CD4-positive, alpha-beta T cell treated with Interleukin-4 for 4 hours (primary cell): ENCODE measurements at places on chromosomes 6 and 20.

GRCh38 chr6:1993042-1993441 is 252.4 kb downstream of the GMDS start:
- DNase-seq = no peak

DNA sequence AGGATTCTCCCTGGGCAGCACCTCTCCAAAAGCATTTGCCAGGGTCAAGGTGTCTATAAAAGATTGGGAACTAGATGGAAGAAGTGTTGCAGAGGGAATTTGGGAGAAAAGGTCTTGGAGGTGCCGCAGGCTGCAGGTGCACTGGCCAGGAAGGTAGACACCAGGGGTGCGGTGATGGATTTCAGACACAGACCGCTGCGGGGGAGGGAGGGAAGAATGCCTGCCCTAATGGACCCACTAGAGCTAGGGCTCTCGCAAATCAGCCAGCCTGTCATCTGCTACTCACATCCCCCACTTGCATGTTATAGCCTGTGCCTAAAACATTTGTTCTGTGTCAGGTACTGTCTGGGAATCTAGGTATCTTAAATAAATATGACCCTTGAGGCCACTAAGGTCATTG is 193.6 kb upstream of the SLC24A3 start:
- no peak for DNase-seq

DNA sequence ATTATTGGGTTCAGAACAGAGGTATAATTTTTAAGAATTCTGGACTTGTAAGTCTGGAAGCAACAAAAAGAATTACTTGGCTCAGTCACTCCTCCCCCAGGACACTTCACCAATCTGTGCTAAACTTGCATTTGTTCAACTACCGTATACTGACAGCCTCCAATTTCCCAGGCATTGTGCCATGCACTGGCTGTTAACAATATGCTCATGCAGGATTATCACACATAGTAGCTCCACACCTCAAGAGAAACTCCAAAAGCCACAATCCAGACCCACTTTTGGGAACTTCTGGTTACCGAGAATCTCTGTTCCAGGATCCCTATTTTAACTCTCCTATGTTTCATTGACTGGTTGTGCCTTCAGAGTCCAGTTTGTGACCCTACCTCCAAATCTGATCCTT is 7.7 kb downstream of the ADGRF1 start:
- DNase-seq = no peak

DNA sequence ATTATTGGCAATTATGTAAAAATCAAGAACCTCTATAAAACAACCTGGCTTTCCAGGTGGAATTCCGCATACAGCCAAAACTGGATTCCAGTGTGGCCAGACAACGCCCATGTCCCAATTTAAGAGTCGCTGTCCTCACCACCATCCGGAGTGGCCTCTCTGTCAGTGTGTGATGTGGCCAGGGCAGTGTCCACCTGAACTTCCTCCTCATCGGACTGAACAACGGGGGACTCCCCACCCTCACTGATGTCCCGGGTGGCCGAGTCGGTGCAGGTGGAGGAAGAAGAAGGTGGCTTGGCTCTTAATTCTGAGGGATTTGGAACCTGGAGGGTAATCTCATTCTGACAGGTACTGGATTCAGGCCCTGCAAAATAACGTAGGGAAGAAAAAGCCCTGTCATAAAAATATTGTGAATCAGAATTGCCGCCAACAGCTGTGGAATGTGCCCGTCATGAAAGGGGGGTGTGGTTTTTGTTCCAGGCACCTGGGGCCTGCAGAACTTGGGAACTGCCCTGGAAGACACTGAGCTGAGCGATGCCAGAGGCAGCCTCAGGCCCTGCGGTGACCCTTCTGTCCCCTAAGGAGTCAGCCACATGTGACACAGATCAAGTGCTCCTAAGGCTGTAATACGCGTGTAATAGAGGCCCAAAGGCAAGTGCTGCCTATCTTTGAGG is 139.8 kb downstream of the DTNBP1 start:
- no peak for DNase-seq

DNA sequence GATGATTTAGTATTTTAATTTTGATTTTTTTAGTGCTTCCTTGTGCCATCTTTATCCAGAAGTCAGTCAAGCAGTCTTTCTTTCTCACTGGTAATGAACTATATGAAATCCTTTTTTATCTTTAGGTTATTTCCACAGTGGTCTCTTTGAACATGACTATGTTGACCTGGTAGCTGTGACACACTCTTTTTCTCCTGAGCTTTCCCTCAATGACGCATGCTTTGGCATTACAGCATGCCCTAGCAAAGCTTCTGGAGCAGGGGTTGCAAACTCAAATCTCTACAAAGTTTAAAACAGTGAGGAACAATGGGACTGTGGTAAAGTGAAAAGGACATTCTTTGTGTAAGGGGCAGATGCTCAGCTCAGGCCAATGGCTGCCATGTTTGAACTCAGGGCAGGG is 4.5 kb upstream of the PLAGL1 start:
- DNase-seq = no peak

DNA sequence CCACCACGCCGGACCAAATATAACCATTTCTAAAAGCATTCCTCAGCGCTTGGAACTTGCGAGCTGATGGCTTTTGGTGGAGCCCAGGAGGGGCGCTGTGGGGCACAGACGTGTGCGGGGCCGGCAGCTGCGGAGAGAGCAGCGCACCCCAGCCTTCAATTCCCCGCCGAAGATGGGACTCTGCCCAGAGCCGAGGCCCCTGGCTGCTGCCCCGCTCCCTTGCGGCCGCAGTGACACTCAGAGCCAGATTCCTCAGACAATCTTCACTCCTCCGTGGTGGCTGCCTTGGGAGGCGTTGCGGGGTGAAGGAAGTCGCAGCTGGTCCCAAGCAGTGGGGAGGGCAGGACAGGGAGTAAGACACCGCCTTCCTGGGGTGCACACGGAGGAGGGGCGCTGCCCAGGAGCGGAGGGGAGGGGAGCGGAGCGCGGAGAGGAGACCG is 87.7 kb downstream of the TMEM242 start:
- peak; percentile 37 for DNase-seq

- DNase-seq = no peak
Measured at GRCh38 chr20:19504251-19504650, 253.8 kb upstream of the RIN2 start.

DNA sequence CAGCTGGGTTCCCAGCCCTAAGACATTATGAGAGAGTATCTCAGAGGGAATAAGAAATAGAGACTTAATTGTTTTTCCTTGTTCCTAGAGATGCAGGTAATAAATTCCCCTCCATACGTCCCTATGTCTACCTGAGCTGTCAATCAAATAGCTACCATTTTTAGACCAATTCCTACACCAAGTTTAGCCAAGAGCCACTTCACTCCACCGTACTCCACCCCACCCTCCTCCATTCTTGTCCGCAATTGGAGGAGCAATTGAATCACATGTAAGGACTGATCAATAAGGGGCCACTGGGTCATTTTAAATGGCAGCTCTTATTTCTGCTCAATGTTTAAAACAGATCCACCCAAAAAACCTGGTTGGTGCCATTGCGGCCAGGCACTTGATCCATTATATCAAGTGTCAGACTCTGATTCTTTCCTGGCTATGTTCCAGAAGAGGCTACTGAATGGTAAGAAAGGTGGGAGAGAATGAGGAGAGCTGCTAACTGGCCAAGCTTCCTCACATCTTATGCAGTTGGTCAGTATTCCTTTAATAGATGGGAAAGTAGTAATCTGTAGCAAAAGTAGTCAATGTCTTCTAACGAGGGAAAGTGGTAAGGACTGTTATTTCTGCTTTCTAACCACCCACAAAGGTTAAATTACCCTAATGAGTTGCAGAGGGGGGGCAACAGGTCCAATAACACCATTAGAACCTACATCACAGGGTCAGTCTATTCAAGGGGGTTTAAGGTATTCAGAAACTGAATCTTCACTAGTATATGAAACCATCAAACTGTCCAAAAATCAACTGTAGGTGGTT is 34.1 kb downstream of the ARHGAP18 start:
- DNase-seq = no peak

GRCh38 chr20:13526551-13526950 is 112.2 kb downstream of the TASP1 start:
- DNase-seq = no peak

DNA sequence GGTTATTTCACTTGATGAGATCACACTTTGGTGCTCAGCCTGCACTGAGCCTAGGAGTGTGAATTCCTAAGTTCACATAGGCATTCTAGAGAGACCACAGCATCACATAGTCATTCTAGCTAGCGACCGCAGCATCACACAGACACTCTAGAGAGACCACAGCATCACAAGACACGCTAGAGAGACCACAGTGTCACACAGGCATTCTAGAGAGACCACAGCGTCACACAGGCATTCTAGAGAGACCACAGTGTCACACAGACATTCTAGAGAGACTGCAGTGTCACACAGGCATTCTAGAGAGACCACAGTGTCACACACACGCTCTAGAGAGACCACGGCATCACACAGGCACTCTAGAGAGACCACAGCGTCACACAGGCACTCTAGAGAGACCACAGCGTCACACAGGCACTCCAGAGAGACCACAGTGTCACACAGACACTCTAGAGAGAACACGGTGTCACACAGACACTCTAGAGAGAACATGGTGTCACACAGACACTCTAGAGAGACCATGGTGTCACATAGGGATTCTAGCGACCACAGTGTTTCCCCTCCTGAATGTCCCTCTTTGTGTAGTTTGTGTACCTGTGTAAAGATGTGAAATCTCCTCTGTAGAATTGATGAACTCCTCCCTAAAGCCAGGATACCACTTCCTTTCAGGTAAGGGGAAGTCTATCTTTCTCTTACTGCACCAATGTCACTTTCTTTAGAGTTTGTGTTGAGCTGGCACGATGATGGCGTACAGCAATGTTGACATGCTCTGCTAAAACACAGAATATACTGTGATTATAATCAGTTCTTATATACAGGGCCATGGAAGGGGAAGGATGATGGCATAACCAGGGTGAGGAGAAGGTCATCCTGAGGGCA is 169.4 kb downstream of the ZDHHC14 start:
- peak; percentile 54 for DNase-seq

DNA sequence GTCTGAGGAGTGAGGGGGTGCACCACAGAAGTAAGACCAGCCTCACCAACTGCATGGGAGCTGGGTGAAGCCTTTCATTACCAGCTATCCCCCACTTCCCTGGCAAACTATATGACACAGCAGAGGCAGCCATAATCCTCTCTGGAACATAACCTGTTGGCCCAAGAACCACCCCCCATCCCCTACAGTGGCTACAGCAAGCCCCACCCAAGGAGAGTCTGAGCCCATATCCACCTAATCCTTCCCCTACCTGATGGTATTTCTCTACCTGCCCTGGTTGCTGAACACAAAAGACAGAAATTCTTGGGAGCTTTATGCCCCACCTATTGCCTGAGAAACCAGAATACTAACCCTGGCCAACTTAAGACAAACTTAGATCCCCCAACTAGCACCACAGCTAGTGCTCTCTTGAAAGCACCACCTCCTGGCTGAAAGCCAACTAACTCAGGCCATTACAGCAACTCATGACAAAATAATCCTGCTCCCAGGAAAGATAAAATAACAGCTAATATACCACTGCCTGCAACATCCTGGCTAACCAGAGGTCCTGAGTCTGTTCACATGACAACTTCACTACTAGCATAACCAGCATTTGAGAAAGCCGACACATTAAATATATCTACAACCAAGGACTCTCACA is 11.2 kb downstream of the RNGTT start:
- DNase-seq = no peak
